ENCODE measurements at places on chromosomes 4 and X.
A peak's percentile ranks its signal among the peaks of the same experiment; 100 is the strongest.

DNA sequence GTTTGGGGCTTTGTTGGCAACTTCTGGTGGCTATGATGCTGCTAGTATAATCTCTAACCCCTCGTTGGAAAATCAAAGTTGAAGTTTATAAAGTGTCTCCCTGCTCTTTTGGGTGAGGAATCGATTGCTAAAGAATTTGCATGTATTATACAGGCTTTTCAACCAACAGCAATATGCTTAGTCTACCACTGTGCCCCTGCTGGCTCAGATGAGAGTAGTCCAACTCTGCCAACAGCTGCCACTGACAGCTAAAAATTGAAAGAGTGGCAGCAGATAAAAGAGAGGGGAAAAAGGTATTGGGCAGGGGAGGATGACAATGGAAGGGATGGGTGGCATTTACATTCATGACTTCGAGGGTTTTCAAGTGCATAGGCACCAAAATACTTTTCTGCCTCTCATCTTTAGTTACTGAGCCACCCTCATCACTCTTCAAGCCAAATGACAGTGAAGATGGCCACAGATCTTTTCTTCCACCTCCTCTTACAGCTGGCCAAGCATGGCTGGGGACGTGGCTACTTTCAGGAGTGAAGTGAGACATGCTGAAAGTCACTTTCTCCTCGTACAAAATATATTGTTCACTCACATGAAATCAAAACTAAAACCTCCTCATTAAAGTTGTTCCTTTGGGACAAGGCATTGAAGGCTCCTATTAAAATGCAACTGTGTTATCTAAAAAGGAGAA is 2.7 kb upstream of the GRIA3 start:
- no peak for DNase-seq

DNA sequence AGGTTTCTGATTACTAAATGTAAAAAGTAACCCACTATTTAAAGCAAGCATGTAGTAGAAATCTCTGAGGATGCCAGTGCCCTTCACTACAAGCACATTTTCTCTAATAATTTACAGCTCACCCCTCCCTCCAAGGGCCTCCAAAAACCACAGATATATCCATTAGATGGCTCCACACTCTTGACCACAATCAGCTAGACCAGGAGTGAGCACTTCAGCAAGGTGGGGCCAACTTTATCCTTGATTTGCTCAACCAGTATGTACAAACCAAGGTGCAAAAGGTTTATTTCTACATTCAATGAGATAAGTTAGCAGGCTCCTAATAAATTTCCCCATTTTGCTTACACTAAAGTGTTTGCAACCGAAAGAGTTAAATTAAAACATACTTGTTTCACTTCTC is 35.8 kb downstream of the RFC1 start:
- DNase-seq = no peak

DNA sequence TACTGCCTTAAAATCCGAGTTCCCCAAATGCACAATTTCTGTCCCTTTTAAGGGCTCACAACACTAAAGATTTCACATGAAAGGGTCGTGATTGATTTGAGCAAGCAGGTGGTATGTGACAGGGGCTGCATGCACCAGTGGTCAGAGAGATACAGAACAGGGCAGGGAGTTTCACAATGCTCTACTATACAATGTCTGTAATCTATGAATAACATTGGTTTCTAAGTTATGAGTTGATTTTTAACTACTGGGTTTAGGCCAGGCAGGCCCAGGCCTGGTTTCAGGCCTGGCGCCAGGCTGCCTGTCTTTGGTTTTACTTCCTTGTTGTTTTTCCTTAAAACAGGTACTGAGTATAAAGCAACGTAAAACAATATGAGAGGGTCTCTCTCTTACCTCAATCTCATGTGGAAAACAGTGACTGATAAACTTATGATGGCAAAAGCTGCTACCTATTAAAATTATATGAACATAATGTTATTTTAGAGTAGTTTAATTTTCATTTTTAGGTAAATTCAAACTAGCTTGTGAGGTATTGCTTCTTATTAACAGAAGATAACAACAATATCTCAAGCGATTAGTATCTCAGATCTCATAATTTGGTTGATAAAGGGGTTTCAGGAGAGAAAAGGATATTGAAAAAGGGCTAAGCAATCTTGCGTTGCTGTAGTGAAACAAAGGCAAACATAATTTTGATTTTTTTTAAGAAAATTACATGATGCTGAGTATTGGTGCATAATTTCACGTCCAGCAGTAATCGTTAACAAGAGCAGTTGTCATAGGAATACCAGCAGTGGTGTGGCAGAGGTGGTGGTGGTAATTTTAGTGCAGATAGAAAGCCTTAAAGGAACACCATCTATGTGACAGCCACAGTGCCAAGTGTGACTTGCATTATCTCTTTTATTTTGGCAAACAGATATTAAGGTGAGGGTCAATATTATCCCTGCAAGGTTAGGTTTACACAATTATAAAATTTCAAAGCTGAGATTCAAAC is 944.4 kb upstream of the GRID2 start:
- no peak for DNase-seq

DNA sequence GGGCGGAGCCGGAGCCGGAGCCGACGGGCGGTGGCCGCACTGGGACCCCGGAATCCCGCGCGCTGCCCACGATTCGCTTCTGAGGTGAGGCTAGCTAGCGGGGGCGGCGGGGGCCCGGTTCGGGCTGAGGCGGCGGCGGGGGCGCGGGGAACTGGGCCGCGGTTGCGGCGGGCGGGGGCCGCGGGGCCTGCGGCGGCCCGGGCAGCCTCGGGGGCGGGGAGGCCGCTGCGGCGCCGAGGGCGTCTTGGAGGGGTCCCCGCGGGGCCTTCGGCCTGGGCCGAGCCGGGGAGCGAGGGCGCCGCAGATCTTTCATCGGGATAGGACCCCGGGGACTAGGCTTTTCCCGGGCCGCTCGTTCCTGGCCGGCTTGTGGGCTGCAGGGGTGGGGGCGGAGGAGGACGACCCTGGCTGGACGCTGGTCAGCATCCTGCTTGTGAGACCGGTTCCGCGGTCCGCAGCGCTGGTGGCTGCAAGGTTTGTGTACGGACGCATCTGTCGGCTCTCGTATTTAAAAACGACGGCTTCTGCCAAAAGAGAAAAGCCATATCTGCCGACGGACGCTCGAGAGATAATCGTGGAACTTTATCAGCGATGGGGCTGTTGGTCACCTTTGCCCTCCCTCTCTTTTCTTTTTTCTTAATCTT is 419 bp downstream of the ADD1 start:
- DNase-seq = no peak

GRCh38 chrX:20437683-20438082 is 171.0 kb upstream of the RPS6KA3 start:
- no peak for DNase-seq

- DNase-seq = no peak
These were observed 32.2 kb downstream of the TRMT44 start for GRCh38 chr4:8472689-8473197.

- DNase-seq = no peak
These were observed 136.8 kb downstream of the RAPGEF2 start for GRCh38 chr4:159239629-159240028.

DNA sequence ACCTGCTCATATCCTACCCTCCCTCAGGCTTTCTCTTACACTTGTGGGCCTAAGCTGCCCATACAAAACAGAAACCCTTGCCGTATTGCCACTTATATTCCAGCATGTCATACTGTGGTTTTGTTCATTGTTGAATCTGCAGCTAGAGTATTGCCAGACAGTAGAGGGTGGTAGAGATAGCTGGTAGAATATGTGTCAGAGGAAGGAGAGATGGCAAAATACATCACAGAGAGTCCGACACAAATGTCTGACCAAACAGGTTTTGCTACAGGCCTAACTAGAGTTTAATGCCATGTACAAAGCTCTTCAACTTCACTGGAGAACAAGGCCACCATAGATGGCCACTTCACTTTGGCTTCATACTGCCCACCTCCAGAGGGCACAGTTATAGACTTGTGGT is 160.1 kb downstream of the EFHC2 start:
- no peak for DNase-seq

GRCh38 chr4:103496800-103497199 is 223.0 kb downstream of the TACR3 start:
- DNase-seq = no peak

- no peak for DNase-seq
These were observed 11.2 kb downstream of the MSX1 start for GRCh38 chr4:4870576-4871241.

GRCh38 chrX:47091149-47091775 is 13.0 kb downstream of the RGN start:
- DNase-seq = no peak

- DNase-seq = no peak
These were observed 290.6 kb upstream of the BOD1L1 start for GRCh38 chr4:13918110-13918509.

DNA sequence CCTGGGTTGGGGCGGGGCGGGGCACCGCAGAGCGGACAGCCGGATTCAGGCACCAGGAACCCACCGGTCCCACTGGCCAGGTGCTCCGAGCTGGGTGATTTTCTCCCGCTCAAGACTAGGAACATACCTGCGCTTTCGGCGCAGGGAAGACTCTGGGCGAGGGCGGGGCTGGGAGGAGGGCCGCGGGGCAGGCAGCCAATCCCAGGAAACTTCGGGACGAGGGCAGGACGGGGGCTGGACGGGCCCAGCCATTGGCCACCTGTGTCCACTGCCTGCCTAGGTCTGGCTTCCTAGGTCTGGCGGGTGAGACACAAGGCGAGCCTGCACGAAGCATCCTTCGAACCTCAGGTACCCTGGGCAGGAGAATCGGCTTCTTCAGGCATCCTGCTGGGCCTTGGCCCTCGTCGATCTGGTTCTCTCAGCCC is 274 bp upstream of the ERVMER34-1 start:
- peak; percentile 32 for DNase-seq

GRCh38 chrX:105695451-105695850 is 126.9 kb upstream of the NRK start:
- no peak for DNase-seq

DNA sequence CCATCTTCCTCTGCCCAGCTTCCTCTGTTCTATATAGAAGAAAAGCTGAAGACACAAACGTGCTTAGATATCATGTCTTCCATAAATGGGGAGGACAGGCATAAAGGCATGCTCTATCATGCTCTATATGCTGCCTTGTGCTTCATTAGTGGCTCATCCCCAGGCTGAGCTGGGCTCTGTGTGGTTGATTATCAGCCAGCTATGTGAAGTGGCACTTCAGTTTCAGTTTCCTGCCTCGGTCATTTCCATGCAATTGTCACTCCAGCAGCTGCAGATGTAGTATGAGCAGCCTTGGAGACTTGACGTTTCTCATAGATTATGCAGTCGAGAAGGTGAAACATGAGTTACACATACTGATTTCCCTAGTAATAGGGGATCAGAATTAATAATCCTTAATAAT is 106.2 kb downstream of the SYTL5 start:
- DNase-seq = no peak

- no peak for DNase-seq
These were observed 113.8 kb upstream of the PUDP start for GRCh38 chrX:7261672-7262332.

- DNase-seq = no peak
These were observed 110.5 kb downstream of the ANXA3 start for GRCh38 chr4:78661921-78662521.

- no peak for DNase-seq
These were observed 32.4 kb upstream of the CT47C1 start for GRCh38 chrX:119040432-119040831.

- no peak for DNase-seq
These were observed 44.6 kb downstream of the EIF2S3 start for GRCh38 chrX:24099394-24099793.

DNA sequence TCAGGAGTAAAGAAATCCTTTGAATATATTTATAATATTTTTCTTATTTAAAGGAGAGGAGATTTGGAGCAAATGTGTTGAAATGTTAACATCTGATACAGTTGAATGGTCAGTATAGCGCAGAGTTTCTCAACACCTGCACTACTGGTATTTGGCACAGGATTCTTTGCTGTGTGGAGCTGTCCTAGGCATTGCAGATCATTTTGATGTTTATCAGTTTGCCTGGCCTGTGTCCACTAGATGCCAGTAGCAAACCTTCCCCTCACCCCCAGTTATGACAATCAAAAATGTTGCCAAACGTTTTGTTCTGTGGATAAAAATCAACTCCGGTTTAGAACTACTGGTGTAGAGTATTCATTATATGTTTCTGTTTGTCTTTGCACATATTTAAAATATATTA is 765.3 kb upstream of the SLIT2 start:
- no peak for DNase-seq

GRCh38 chr4:169604903-169605331 is 7.5 kb downstream of the NEK1 start:
- DNase-seq = no peak

DNA sequence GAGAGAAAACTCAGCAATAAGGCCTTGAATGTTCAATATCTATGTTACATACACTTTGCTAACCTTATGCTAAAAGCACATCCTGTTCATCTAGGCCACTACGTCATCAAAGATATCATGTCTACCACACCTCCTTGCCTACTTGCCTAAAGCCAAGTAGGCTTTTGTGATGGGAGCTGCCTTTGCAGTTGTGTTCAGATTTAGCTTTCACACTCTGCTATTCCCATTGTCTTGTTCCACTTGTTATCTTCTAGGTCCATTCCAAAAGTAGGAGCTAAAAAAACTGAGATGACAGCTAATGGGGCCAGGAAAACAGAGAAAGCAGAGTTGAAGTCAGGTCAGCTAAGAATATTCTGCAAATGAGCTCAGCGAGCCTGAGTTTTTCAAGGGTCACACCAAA is 153.6 kb upstream of the EDNRA start:
- no peak for DNase-seq

- DNase-seq = peak; percentile 34
These were observed 1.1 kb upstream of the PCDH19 start for GRCh38 chrX:100410901-100411801.

GRCh38 chrX:38126179-38126578 is 94.5 kb downstream of the SRPX start:
- DNase-seq = no peak

GRCh38 chr4:7806338-7807090 is 133.1 kb downstream of the AFAP1 start:
- DNase-seq = peak; percentile 37

- no peak for DNase-seq
These were observed 71.5 kb upstream of the VEGFC start for GRCh38 chr4:176864238-176864637.
